ENCODE measurements at places on chromosomes 12 and 14.

GRCh38 chr12:116855744-116856470 lies 25.3 kb downstream of the HRK start:
- DNase-seq = no peak

DNA sequence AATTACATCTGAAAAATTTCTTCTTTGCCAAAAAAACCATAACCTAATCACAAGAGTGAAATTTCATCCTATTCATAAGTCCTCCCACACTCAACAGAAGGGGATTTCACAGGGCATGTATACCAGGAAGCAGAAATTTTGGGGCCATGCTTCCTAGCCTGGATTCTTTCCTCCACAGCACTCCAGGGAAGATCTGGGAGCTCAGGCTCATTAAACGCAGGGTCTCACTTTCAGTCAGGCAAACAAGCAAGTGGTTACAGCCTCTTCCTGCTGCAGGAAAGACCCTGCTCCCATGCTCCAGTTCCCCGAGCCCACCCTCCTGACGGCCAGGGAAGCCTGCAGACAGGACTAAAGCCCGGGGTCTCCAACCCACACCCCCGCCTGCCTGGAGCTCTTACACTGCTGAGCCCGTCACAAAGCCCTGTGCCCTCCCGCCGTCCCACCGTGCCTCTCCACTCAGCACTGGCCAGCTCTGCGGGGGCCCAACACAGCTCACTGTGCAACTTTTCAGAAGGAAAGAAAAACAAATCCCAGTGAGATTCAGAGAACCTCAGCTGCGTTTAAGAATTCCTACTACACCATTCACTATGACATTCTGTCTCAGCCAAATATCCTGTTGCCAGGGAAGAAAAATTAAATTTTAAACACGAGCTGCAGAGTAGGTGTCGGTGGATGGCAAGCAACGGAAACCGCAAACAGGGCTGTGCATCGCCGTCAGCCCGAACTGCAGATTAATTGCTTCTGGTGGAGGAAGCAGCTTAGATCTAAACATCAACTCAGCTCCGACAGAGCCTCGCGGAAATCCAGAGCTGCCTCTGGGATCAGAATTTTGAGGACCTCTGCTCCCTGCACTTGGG lies 106.7 kb upstream of the SFSWAP start:
- no peak for DNase-seq

DNA sequence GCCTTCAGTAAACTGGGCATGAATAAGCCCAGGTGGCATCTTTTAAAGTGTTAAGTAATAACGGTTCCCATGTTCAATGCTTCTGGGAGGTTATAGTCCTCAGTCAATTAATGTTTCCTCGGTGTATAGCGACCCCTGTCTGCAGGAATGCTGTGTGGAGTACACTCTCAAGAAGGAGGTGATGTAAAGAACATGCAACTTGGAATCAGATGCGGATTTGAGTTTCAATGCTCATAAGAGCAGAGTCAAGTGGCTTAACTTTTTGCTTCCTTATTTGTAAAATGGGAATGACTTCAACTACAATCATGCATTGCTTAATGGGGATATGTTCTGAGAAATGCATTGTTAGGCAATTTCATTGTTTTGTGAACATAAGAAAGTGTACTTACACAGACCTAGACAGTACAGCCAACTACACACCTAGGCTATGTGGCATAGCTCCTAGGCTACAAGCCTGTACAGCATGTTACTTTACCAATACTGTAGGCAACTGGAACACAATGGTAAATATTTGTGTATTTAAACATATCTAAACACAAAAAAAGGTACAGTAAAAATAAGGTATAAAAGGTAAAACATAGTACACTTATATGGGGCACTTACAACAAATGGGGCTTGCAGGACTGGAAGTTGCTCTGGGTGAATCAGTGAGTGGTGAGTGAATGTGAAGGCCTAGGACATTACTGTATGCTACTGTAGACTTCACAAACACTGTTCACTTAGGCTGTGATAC lies 6.7 kb upstream of the MRPS35 start:
- peak; percentile 92 for DNase-seq

DNA sequence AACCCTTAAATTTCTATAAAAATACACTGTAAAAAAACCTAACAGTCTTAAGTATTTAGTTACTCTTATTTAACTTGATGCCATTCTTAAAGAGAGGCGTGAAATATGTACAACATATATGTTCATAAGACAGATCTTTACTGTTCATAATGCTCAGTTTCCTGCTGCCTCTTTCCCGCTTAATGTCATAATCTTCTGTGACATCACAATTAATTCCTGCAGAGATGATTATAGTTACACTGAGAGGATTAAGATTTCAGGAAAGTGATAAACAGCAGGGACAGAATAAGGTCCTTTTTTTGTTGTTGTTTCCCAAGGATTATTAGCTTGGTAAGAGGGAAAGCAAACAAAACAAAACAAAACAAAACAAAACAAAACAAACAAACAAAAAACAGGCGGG lies 801.4 kb downstream of the FLRT2 start:
- no peak for DNase-seq

DNA sequence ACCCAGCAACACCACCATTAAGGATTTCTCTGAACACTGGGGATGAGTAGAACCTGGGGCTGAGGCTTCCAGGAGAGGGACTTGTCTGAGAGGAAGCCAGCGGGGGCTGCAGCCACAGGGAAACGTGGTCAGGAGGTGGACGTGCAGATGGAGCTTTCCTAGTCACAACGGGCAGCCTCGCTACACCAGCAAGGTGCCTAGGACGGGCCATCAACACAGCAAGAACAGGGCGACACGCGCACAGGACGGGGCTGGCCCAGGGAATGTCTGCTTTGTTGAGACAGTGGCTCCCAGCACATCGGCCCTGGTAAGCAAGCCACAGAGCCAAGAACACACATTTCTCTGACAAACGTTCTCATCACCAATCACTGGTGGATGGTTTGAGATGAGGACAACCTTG lies 25.3 kb downstream of the ANKLE2 start:
- no peak for DNase-seq
